Dermis microvascular lymphatic vessel endothelial cell (primary cell): ENCODE measurements at places on chromosomes 6 and 20.

GRCh38 chr6:40906759-40907158 lies 132.3 kb downstream of the UNC5CL start:
- no peak for DNase-seq

- peak; percentile 24 for DNase-seq
These were observed 9.3 kb upstream of the NQO2 start for GRCh38 chr6:2990248-2990931.

DNA sequence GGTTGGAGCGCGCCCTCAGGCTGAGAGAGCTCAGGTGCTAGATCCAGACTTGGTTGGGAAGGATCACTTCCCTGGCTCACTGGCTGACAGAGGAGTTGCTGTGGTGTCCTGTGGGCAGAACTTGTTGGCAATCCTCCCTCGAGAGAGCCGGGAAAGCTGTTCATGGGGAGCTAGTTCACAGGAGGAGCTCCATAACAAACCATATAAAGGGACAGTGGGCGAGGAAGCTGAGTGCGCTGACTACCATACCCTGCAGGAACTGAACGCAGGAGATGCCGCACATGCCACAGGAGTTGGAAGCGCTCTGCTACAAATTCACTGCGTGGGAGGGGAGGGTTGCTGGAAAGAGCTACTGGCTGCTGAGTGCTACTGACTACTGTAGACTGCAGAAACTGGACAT lies 243.2 kb downstream of the OGFRL1 start:
- DNase-seq: no peak

- DNase-seq: no peak
These were observed 549.4 kb downstream of the UTRN start for GRCh38 chr6:144834426-144835038.

DNA sequence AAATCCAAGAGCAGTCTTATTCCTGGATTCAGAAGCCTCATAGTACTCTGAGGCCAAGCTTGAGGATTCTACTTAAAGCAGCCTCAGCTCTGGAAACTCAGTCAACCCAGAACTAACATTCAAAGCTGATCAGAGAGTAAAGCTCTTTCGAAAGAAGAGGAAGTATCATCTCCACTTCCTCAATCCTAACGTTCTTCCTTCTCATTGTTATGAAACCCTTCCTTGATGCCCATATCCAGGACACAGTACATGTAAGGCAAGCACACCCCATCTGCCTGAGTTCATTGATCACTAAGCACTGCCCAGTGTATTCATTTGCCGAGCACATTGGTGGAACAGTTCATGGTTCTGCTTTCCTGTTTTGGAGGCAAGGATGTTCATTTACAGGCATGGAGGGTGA lies at the start of gene IPCEF1:
Gene IPCEF1 (minus strand): TSS at position 114 of the 400 bp plus-strand sequence. CDS start 90,856 bp downstream, outside the sequence.
- no peak for DNase-seq

GRCh38 chr6:149362289-149362688 lies 37.8 kb upstream of the SUMO4 start:
- no peak for DNase-seq

DNA sequence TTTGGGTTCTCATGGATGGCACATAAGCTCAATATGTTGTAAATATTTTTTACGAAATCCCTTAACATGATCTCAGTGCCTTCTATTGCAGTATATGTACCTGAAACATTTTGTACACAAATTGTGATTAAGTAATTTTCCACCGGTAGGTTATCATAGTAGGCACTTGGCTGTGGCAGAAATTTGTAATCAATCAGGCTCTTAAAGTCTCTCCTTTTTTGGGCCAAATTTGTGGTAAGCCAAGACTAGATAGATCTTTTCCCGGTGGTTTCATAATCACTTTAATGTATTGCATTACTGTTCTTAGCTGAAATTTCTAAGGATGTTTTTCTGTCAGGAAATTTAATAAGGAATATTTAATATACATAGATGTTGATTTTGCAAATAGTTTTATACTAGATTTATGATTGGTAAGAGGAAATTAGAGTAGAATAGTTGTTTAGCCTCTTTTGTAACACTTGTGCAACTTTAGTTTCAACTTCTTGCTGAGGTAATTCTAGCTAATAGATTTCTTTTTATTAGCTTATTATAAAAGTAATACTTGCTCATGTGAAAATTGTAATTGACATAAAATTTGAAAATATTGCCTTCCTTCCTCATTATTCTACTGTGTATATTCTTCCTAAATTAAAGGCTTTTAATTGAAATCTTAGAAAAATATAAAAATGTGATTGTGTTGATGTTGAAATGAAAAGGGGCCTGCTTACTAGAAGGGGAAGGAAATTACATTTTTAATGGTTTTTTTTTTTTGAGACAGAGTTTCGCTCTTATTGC lies 3.2 kb downstream of the PCMT1 start:
- DNase-seq: no peak

GRCh38 chr6:150282806-150283205 lies 86.0 kb upstream of the IYD start:
- no peak for DNase-seq

- DNase-seq: no peak
These were observed 28.6 kb downstream of the ADRM1 start for GRCh38 chr20:62331347-62331746.

GRCh38 chr6:21611485-21611884 lies 17.9 kb downstream of the SOX4 start:
- no peak for DNase-seq

- DNase-seq: peak; percentile 98
These were observed 259.1 kb downstream of the HDGFL1 start for GRCh38 chr6:22828179-22829062.

DNA sequence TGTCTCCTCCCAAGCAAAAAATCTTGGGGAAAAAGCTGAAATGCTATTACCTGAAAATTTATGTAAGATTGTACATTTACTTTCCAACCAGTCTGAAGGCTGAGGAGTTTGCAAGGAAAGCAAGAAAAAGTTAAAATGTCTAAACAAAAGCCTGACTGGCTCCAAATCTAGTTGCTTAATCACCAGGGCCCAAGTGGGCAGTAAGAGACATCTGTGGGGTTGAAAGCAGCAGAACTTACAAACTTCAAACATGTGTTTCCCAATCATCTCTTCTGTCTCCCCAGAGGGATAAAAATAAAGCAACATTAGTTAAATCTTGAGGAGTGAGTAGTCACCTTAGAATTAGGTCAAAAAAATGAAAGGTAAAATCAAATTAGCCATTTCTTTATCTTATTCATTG lies 98.6 kb downstream of the OGFRL1 start:
- no peak for DNase-seq

DNA sequence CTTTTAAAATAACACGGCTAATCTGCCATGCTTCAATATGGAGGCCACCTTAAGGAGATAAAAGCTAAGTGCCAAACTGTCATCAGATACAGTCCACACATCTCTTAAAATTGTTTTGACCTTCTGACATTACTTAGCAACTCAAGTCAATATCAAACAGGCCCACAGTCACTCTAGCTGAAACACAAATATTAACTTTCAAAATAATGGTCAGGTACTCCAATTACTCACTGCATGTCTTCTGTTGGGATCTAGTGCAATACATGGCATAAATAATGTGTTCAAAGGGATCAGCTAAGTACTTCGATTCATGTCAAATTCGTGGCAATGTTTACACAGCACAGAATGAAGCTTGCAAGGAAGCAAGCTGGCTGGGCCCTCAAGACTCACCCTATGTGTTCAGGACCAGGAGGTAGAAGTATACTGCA lies 133.9 kb upstream of the BEND6 start:
- DNase-seq: no peak

- DNase-seq: no peak
These were observed 9.0 kb downstream of the EMILIN3 start for GRCh38 chr20:41357424-41358163.

DNA sequence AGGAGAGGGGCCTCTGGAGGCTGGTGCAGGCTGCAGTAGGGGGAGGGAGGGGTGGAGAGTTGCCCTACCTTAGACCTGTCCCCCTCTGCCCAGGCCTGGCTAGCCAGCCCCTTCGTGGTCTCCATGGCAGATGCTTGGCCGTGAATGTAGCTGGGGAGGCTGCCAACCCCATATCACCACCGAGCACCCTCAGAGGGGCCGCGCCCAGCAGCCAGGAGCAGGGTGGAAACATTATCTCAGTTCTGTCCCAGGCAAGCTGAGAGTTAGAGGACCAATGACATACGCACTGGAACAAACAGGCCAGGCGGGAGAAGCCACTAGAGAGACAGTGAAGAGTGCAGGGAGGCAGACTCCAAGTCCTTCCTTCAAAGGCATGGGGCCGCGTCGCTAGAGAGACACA lies 66.5 kb downstream of the LRFN2 start:
- DNase-seq: no peak

DNA sequence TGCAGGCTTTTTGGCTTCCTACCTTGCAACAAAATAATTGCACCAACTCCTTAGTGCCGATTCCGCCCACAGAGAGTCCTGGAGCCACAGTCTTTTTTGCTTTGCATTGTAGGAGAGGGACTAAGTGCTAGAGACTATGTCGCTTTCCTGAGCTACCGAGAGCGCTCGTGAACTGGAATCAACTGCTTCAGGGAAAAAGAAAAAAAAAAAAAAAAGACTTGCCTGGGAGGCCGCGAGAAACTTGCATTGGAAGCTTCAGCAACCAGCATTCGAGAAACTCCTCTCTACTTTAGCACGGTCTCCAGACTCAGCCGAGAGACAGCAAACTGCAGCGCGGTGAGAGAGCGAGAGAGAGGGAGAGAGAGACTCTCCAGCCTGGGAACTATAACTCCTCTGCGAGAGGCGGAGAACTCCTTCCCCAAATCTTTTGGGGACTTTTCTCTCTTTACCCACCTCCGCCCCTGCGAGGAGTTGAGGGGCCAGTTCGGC lies 420 bp downstream of the SOX4 start:
- DNase-seq: no peak

GRCh38 chr6:3239110-3239830 lies 11.8 kb upstream of the TUBB2B start:
- DNase-seq: no peak

DNA sequence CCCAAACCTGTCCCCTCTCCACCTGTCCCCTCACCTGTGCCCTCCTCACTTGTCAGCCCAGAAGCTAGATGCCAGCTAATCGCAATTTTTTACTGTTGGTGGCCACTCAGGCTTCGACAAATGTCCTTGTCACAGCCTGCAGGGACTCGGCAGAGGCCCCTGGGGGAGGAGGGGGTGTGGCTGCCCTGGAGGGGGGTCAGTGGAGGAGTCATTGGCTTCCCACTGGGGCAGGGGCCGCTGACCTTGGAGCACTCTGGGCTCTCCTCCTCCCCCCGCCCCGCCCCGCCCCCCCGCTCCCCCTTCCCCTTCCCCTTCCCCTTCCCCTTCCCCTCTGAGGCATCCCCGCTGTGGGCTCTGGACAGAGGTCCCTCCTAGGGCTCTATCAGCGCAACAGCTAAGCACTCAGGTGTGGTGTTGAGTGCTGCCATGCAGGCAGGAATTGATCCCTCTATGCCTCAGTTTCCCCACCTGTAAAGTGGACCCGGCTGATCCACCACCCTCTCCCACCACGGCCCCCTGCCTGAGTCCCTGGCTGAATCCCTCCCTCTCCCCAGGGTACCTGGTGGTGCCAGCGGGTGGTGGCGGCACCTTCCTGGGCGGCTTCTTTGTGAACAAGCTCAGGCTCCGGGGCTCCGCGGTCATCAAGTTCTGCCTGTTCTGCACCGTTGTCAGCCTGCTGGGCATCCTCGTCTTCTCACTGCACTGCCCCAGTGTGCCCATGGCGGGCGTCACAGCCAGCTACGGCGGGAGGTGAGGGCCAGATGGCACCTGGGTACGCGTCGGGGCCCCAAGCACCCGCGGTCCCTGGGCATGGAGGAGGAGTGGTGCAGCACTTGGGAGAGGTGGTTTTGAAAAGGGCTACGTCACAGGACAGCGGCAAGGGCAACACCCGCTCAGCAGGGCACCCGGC lies 23.8 kb downstream of the SLCO4A1 start:
- no peak for DNase-seq
